ENCODE measurements at places on chromosomes 7 and 10.

GRCh38 chr7:24974026-24974832 is 5.7 kb downstream of the OSBPL3 start:
- DNase-seq: no peak

GRCh38 chr7:108055611-108056021 is 52.7 kb upstream of the LAMB1 start:
- DNase-seq: no peak

DNA sequence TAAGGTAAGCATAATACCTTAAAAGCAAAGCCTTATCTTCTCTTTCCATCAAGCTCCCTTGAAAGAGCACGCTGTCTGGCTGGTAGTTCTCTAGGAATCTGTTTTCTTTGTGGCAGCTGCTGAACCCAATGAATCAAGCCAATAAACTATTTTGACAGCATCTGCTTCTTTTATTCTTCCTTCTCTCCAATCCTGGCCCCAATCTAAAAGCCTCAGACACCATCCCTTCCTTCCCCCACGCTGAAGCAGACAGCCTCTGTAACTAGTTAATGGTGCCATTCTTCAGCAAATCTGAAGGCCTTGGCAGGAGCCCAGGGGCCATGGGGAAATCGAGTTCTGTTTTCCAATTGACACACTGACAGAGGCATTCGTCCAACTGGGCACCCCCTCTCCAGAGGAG is 186.6 kb upstream of the LYZL1 start:
- DNase-seq: no peak

DNA sequence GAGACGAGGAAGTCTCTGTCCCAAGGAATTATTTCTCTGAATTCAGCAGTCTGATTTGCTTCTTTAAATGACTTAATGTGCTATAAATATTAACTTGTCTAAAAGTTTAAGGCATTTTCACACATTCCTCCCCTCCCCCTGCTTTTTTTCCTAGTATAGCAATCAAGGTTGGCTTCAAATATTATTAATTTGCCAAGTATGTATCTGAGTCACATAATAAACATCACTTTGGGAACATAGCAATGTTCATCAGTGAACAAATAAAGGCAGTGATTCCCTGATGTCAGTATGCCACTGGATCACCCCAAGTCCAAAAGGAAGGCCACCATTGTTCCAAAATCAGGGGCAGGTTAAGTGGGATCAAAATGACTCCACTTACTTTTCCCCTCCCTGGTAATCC is 40.5 kb downstream of the PDE6C start:
- DNase-seq: no peak

GRCh38 chr10:43136995-43137716 is 1.1 kb upstream of the CSGALNACT2 start:
- no peak for DNase-seq

GRCh38 chr7:81886211-81886764 is 116.4 kb upstream of the HGF start:
- no peak for DNase-seq

- no peak for DNase-seq
These were observed 174.2 kb downstream of the PLXNA4 start for GRCh38 chr7:132402096-132402495.

DNA sequence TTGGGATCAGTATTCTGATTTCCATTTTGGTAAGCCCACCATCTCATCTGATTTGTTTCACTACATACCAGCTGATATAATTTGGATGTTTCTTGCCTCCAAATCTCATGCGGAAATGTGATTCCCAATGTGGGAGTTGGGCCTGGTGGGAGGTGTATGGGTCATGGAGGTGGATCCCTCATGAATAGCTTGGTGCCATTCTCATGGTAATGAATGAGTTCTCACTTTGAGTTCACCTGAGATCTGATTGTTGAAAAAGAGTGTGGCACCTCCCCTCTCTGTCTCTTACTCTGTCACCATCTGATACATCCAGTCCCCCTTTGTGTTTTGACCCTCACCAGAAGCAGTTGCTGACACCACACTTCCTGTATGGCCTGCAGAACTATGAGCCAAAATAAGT is 347.3 kb downstream of the ARL4A start:
- no peak for DNase-seq

DNA sequence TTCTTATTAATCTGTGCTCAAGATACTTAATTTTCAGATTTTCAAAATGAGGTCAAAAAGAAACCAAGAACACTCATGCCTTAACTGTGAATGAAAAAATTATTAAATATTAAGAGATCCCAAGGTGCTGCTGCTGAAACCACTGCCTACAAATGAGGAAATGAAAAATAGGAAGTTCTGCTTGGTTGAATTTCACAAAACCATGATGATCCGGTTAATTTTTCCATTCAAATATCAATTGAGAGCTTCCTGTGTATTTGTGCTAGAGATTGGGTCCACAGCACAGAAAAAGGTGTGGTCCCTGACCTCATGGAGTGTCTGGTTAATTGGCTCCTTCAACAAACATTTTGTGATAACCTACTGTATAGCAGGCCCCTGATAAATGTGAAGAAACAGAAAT is 132.7 kb upstream of the YAE1 start:
- no peak for DNase-seq

GRCh38 chr10:111479966-111480365 is 403.1 kb downstream of the ADRA2A start:
- no peak for DNase-seq

DNA sequence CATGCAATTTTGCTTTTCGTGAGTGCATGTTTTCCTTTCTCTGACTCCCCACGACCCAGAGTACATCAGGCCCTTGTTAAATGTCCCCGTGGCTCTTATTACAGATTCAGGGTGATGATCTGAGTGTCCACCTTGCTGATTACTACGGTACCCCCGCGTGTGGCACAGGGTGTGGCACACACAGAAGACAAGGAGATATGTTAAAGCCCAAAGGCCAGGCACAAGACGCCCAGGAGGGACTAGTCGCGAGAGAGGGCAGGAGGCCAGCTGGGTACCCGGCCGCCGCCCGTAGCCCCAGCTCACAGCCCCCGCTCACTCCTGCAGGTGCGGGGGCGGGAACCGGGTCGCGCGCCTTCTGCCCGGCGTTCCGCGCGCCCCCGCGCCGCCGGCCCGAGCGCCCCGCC is 281 bp upstream of the EXOC6 start:
- DNase-seq: no peak

DNA sequence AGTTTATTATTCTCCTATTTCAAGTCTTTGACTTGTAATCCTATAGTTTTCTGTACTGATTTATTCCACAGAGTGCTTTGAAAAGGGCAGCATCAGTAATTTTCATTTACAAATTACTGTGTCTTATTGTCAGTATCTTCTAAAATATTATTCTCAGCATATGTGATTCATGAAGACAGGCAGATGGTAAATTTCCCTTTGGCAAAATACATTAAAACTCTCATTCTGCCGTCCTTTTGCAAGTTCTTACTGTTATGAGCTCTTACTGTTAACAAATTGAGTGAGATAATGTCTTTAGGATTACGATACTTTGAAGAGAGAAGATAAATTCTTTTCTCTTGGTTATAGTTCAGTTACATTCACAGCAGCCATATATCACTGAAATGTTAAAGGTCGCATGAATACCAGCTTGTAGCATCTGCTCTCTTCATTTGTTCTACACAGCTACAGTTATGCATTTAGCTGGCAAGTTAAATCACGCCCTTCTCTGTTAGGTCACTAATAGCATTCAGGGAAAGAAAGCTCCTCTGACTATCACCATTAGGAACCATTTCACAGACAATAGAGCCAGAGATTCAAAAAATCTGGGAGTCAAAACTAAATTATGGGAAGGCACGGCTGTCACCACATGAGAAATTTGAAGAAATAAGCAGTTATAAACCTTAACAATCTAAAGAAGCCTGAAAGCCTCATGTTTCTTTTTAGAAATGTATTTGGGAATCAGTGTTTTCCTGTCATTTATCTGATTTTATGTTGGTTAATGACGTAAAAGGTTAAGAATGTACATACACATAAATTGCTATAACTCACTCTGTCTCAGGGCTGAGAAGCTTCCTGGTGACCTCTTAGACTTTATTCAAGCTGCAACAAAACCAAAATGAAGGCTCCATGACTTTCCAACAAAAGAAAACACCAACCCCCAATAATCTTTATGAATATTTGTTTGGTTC is 109.6 kb upstream of the SP4 start:
- DNase-seq: no peak

DNA sequence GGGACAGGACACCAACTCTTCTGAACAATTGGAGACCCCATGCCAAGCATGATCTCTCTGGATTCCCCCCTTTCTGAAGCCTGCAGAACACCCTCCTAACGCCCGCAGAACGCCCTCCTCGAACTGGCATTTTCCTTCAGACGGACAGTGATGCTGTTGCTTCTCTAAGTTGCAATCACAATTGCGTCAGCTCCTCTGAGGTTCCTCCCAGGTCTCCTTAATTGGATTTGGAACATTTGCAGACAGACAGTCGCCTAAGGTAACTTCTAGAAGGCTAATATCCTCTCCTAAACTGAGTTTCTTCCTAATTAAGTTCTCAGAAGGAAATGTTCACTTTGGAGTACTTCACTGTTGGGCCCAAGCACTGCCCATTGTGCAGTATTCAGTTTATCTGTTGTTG is 20.5 kb upstream of the SERPINE1 start:
- no peak for DNase-seq

DNA sequence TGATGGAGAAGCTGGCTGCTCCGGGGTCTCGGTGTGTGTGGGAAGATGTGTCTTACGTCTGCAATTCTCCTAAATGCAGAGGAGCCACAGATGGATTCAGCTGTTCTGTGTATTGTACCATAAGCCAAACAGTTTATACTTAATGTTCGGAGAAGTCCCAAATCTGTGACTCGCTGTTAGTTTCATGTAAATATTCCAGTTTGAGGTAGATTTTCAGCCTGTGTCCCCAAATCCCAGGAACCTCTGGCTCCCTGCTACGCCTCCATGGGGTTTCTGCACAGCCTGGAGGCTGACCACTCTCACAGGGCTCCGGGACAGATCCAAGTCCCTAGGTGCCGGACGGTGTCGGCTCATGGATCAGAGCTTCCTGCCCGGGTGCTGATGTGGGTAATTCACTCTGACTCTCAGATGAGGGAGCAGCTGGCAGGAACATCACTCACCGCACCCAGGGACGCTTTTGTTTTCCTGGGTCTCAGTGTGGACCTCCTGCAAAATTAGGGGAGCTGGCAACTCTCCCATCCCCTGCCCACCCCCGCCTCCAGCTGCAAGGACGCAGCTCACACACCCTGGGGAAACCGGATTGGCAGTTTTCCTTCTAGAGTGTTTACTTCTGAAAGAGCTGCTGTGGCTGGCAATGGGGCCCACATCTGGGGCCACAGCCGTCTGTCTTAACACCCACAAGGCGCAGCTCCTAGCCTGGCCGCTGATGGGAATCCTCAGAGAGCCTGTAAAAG is 421.1 kb upstream of the FOXK1 start:
- no peak for DNase-seq

- no peak for DNase-seq
These were observed 59.6 kb upstream of the CELF2 start for GRCh38 chr10:10958041-10958440.

DNA sequence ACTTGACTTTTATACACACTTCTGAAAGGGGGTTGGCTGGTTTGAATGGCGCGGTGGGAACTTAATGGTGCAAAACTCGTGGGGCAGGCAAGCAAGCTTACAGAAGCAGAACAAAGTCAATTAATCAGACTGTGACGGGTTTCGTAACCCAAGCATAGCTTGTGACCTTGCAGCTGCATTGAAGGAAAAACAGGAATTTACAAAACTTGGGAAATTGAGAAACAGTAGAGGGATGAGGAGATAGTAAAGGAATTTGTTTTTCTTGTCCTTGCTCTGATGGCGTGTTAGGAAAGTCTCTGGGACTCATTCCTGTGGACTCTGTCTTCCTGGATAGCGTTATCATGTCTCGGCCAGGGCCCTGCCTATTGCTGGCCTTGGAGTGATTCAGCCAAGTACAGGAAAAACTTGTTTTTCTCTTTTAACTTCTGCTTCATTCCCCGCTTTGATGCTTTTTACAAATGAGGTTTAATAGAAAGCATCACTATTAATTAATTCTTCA is 220.0 kb upstream of the KCND2 start:
- DNase-seq: no peak

- no peak for DNase-seq
These were observed 248.5 kb downstream of the AGMO start for GRCh38 chr7:15313361-15313760.

- no peak for DNase-seq
These were observed 128.4 kb upstream of the BTBD16 start for GRCh38 chr10:122142641-122143237.

DNA sequence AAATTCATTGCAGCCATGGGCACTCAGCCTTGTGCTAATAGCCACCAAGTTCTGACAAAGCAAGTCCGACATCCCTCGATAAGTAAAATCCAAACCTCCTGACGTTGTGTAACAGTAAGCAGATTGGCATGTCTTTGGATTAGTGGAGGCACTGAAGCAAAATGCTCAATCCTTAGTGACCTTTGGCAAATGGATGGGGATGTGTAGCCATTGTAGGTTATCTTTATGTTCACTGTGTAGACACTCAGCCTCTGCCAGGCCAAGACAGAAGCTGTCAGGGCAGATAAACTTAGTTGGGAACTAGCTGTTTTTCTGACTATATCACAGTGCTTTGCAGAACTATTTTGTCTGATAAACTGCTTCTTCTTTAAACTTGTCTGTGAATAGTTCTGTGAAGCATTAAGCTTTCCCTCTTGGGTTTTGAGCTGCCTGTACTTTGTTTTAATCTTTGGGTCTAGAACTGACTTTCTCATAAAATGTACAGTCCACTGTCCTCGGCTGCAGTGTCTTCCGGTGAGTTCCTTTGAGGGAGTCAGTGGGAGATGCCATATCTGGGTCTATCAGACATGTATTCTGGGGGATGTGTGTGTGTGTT is 220.8 kb downstream of the LRMDA start:
- no peak for DNase-seq

GRCh38 chr7:114939484-114940097 is 17.7 kb downstream of the MDFIC start:
- DNase-seq: no peak

- no peak for DNase-seq
These were observed 41.0 kb downstream of the CDK1 start for GRCh38 chr10:60819271-60819670.

- no peak for DNase-seq
These were observed 214.0 kb upstream of the PRPS1L1 start for GRCh38 chr7:18241543-18242231.

DNA sequence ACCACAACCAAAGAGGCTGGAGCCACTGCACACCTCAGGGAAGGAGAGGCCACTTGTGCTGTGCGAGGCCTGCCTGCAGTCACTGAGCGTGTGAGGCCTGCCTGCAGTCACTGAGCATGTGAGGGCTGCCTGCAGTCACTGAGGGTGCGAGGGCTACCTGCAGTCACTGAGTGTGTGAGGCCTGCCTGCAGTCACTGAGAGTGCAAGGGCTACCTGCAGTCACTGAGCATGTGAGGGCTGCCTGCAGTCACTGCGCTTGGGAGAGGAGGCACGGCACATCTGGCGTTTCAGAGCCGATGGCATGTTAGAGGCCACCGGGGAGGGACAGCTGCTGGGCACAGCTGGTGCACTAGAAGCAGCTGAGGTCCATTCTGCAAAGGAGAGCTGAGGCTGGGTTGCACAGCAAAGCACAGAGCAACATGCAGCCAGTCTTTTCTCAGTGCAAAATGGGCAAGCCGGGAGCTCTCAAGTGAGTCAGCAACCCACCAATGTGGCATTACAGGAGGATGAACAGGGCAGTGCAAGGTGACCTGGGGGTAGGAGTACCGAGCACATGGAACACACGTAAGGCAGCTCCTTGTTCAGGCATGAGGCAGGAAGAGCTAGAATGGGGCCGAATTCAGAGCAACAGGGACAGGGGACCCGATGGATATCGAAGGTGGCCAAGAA is 540.1 kb downstream of the PTPRN2 start:
- DNase-seq: no peak

Measured in cortex of kidney (tissue), 1 donor.